ENCODE measurements at places on chromosomes 13 and 19. TPM values are rescaled to one million over a fixed set of nuclear protein-coding genes. Genes with fewer than 3 reads are reported as not detected.

GRCh38 chr13:80160110-80160509, 180.8 kb downstream of the SPRY2 start:
- DNase-seq: no peak

DNA sequence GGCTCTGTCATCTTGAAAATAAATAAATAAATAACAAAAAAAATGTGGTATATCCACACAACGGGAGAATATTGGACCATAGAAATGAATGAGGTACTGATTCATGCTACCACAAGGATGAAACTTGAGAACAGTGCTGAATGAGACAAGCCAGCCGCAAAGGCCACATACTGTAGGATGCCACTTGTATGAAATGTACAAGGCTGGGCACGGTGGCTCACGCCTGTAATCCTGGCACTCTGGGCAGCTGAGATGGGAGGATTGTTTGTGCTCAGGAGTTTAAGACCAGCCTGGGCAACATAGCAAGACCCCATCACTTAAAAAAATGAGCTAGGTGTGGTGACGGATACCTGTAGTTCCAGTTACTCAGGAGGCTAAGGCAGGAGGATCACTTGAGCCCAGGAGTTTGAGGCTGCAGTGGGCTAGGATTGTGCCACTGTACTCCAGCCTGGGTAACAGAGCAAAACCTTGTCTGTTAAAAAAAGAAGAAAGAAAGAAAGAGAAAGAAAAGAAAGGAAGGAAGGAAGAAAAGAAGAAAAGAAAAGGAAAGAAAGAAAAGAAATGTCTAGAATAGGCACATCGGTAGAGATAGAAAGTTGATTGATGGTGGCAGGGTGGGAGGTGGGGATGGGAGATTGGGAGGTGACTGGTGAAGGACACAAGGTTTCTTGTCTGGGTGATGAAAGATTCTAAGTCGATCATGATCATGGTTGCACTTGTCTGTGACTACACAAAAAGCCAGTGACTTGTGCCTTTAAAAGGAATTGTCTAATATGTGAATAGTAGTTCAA, 20.3 kb downstream of the HPN start:
- no peak for DNase-seq

DNA sequence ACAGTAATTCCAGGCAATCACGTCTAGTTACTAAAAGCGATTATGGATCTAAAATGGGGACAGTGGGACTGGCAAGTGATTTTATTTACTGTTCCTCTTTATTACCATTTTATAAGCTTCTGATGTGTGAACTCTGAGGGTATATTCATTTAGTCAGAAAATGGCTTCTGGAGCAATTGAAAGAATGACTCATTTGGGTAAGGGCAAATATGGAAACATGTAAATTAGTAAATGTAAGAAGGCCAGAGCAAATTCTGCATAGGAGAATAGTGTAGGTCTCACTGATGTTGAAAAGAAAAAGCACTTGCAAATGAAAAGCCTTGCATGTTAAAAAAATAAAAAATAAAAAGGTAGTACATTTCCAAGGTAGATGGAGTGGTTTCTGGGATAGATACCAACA, 262.2 kb downstream of the KLF5 start:
- DNase-seq: no peak

DNA sequence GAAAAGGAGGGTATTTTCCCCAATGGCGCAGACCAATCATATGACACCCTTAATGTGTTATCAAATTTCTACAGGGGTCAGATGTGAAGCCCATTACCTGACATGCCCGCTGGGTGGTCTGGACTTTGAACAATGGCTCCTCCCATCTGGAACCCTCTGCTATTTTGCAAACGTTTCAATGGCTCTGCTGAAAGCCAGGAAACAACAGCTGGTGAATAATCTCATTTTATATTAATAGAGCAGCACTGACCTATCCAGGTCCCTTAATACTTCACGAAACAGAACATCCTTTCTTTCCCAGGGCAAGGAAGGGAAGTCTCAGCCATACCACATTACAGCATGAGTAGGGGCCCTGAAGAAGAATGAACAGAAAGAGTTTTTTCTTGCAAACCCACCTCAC, 20.3 kb upstream of the KPNA3 start:
- DNase-seq: no peak

- DNase-seq: no peak
Measured at GRCh38 chr19:50551715-50552187, 16.5 kb downstream of the LRRC4B start.

- no peak for DNase-seq
Measured at GRCh38 chr13:38002606-38003005, 133.0 kb upstream of the TRPC4 start.

- DNase-seq: peak; percentile 79
Measured at GRCh38 chr19:47230054-47230920, 712 bp downstream of the BBC3 start.

GRCh38 chr13:46615888-46616531, 63.0 kb downstream of the LRCH1 start:
- no peak for DNase-seq

DNA sequence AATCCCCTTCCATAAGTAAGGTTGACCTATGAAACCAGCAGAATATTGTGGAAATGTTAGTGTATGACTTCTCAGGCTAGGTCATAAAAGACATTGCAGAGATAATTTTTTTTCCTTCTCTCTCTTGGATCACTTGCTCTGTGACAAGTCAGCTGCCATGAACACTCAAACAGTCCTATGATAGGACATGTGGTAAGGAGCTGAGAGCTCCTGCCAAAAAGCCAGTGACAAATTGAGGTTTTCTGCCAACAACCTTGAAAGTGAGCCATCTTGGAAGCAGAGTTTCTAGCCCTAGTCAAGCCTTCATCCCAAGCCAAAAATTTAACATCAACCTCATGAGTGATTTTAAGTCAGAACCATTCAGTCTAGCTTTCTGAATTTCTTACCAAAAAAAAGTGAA, 270.9 kb upstream of the NBEA start:
- no peak for DNase-seq

- no peak for DNase-seq
Measured at GRCh38 chr13:44626176-44626575, 50.0 kb upstream of the TSC22D1 start.

DNA sequence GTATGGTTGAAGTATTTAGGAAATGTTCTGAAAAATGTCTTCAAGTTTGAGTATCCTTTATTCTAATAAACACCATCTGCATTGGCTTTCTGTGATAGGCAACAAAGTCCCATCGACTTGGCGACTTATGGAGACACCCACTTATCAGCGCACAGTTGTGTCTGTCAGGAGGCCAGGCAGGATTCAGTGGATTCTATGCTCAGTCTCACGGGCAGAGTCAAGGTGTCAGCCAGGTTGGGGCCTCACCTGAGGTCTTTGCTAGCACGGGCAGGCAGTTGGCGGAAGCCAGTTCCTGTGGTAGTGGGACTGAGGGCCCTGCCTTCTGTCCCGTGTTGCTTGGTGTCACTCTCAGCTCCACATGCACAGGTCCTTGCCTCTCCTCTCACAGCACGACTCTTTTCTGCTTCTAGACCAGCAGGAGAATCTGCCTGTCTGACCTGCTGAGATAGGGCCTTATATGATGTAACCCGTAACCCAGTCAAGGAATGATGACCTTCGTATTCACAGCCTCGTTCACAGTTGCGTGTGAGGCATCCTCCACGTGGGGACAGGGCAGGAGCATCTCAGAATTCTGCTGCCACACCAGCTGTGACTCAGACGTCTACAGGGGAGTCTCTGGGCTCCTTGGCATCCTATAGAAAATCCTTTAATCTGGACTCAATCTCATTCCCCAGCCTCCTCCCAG, 10.0 kb downstream of the CUL4A start:
- no peak for DNase-seq

GRCh38 chr19:32458500-32459123, 53.0 kb downstream of the DPY19L3 start:
- DNase-seq: no peak

DNA sequence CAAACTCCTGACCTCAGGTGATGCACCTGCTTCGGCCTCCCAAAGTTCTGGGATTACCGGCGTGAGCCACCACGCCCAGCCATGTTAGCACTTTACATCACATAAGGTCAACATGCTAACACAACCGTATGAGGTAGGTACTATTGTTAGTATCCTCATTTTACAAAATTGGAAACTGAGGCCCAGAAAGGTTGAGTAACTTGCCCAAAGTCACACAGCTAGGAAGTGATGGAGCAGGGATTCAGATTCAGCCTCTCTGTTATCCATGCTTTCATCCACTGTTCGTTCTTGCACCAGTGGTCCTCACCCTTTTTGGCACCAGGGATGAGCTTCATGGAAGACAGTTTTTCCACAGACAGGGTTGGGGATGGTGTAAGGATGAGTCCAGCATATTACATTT, 8.6 kb downstream of the COX6B1 start:
- DNase-seq: no peak

- peak; percentile 84 for DNase-seq
Measured at GRCh38 chr19:54959840-54960239, 6.3 kb upstream of the NLRP2 start.

GRCh38 chr13:30968846-30969245, 36.4 kb downstream of the TEX26 start:
- DNase-seq: no peak

DNA sequence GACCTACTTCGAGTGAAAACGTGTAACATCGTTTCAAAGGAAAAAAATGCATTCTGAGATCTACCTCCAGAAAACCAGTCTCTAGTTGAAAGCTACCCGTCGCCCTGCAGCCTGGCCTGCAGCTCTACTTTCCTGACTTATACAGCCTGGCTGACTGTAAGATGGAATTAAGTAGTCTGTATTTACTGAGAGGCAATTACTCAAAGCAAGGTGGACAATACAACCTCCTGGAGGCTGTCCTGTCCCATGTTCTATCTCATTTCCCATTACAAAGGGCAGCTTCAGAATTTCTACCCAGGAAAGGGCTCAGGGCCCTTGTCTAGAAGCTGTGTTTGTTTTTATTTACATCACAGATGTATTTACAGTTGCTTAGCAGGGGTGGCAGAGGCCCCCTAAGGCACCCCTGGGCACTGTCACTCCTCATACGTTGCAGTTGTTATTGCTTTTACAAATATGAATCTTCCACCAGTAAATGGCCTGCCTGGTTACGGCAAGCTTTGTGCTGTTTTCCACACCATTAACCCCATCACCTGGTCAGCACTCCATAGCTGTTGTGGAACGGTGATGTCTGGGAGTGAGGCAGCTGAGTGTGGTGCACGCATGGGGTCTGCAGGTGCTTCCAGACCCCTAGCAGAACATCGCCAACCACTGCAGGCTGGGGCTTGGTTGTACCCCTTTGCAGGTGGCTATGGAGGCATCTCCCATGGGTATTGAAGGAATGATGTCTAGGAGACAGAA, 46.3 kb upstream of the MTIF3 start:
- DNase-seq: no peak

- DNase-seq: peak; percentile 69
Measured at GRCh38 chr13:26601669-26602068, 44.2 kb downstream of the WASF3 start.

- DNase-seq: no peak
Measured at GRCh38 chr13:36986462-36987240, 12.5 kb downstream of the ALG5 start.

DNA sequence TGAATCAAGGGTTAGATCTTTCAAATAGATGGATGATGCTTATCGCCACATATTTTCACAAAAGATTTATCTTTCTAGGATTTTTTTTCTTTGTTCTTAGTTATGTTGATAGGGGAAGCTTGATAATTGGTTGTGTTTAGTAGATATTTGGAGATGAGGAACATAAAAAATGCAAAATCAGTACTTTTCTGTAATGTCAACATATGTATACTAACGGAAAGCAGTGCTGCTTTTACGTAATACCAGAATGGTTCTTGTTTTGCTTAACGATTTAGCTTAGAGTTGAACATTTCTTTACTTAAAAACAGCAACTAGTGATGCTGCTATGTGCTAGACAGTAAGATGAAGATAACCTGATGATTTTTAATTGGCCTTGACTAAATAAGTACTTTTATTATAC, 3.0 kb downstream of the ZMYM2 start:
- no peak for DNase-seq

DNA sequence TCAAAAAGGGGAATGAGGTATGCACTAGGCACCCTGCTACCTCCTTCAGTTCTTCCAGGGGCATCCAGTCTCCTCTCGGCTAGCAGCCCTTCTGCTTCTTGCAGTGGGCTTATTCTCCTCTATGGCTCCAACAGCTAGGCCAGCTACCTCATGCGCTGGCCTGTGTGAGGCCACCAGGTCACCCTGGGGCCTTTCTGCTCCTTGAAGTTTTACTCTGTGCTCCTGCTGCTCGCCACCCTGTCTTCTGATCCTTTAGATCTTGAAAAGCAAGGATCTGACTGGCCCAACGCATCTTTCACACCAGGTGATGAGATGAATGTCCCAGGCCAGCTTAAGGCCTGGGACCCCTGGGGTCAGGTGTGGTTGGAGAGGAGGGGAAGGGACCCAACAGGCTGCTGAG, 66.2 kb downstream of the RUBCNL start:
- no peak for DNase-seq

GRCh38 chr19:29566496-29567054, 39.5 kb upstream of the POP4 start:
- no peak for DNase-seq

DNA sequence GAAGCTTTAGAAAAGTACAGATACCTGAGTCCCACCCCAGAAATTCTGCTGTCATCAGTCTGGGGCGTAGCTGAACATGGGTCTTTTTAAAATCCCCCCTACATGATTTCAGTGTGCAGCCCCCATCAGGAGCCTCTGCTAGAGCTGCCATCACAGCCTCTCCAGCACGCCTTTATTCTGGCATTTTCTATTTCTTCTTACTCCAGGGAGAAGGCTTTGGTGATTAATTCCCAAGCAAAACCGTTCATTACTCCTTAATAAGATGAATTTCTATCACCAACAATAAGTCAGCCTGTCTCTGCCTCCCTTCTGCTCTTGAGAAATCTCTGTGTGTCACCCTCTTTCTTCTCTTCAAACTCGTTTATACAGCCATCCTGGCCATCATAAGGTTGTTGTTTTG, 160.3 kb downstream of the KATNAL1 start:
- DNase-seq: no peak

GRCh38 chr13:110023729-110024644, 237.6 kb upstream of the IRS2 start:
- DNase-seq: no peak

GRCh38 chr13:106400289-106400688, 135.2 kb downstream of the EFNB2 start:
- DNase-seq: no peak

GRCh38 chr13:91318886-91319285, 28.6 kb upstream of the MIR17HG start:
- DNase-seq: no peak

- peak; percentile 83 for DNase-seq
Measured at GRCh38 chr19:41426952-41427646, at the start of gene B3GNT8. B3GNT8 (minus strand) TSS chr19:41427374; CDS start chr19:41426778, 596 bp downstream.

The CCDC70 gene
- not detected for total RNA-seq

The DENND1C gene
- total RNA-seq: 9.2 TPM

The ZNF600 gene
- total RNA-seq: 7.0 TPM

The FCER2 gene
- 2.7 TPM for total RNA-seq

The KANK3 gene
- total RNA-seq: 0.27 TPM

The GGN gene
- total RNA-seq: under 0.01 TPM

The PALM3 gene
- not detected for total RNA-seq

The LILRB4 gene
- total RNA-seq: 0.81 TPM

The FUT2 gene
- under 0.01 TPM for total RNA-seq

The SUPT5H gene
- total RNA-seq: 75.9 TPM
